ENCODE measurements at places on chromosomes 4 and X. TPM values are rescaled to one million over a fixed set of nuclear protein-coding genes. Genes with fewer than 3 reads are reported as not detected.

DNA sequence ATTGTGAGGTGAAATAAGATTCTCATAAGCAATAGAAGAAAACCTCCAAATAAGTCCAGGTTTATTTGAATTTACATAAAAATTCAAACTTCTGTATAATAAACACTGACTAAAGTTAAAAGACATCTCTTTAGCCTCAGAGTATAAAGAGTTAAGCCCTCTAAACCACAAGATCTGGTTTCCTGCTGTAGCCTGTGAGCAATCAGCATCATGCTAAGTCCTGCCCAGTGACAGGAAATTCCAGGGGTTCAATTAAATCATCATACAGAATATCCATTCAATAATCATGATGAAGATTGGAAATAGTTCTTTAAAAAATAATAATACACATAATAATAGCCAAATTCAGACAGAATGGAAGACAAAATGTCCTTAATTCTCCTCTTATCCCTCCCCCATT, 139.2 kb upstream of the DGKK start:
- H3K36me3 ChIP-seq, result no peaks in the 10 kb centered on the region
- H3K27ac ChIP-seq, result no peak overlapping the region
- no peak overlapping the region for H3K4me3 ChIP-seq
- no peaks in the 10 kb centered on the region for H3K27me3 ChIP-seq

DNA sequence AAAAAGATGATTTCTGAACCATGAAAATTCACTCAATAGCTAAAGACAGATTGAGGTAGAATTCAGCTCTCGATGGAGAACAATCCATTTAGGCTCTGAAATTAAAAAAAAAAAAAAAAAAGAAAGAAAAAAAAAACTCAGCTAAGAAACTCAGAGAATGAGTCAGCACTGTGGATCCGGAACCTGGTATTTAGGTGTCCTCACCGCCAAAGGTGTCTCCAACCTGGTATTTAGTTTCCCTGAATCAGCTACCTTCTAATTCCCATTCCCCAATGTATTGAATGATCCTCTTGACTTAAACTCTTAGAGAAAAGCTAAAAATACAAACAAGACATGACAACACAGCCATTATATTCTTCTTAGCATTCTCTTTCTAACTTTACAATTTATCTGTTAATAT, 150.3 kb upstream of the RASGEF1B start:
- no peaks in the 10 kb centered on the region for H3K27me3 ChIP-seq
- no peak overlapping the region for H3K4me3 ChIP-seq
- no peak overlapping the region for H3K27ac ChIP-seq
- DNase-seq, result no peak
- H3K36me3 ChIP-seq, result no peaks in the 10 kb centered on the region

DNA sequence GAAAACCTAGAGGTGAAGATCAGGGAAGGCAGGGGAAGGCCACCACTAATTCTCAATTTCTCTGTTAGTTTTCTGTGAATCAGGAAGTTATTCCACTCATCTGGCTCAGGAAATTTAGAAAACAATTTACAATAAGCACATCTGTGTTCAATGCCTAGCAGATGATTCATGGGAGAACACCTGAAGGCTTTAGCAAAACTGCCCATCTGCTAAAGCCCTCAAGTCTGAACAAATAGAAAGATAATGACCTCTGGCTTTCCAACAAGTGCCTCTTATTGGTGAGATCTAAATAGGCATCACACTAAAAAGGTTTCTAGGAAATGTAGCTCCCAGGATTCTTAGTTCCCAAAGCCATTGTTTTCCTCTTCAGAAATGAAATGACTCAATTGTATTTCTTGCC, 122.1 kb upstream of the GNPDA2 start:
- no peaks in the 10 kb centered on the region for H3K27me3 ChIP-seq
- H3K27ac ChIP-seq, result no peak overlapping the region
- DNase-seq, result no peak
- no peaks in the 10 kb centered on the region for H3K4me1 ChIP-seq
- H3K36me3 ChIP-seq, result no peaks in the 10 kb centered on the region

- H3K27ac ChIP-seq, result no peak overlapping the region
- H3K27me3 ChIP-seq, result peaks cover 16% of the 10 kb centered on the region
- H3K36me3 ChIP-seq, result no peaks in the 10 kb centered on the region
- H3K4me3 ChIP-seq, result no peak overlapping the region
Measured at GRCh38 chr4:107743532-107743931, 23.5 kb upstream of the PAPSS1 start.

- no peaks in the 10 kb centered on the region for H3K36me3 ChIP-seq
- no peak overlapping the region for H3K27ac ChIP-seq
- DNase-seq, result no peak
- no peaks in the 10 kb centered on the region for H3K4me1 ChIP-seq
- no peak overlapping the region for H3K4me3 ChIP-seq
Measured at GRCh38 chr4:76554630-76555029, 119.6 kb downstream of the SHROOM3 start.

Gene IGSF1
- total RNA-seq, result not detected

Gene POU3F4
- total RNA-seq, result not detected

Data from activated B cell treated with CpG ODN at 0.5 μM for 24 hours (primary cell).